Stimulated activated CD4-positive, alpha-beta T cell treated with anti-CD3 and anti-CD28 coated beads, TNF-alpha, amount 100 ng/mL, for 24 hours (primary cell): ENCODE measurements at places on chromosomes 5 and 9.

DNA sequence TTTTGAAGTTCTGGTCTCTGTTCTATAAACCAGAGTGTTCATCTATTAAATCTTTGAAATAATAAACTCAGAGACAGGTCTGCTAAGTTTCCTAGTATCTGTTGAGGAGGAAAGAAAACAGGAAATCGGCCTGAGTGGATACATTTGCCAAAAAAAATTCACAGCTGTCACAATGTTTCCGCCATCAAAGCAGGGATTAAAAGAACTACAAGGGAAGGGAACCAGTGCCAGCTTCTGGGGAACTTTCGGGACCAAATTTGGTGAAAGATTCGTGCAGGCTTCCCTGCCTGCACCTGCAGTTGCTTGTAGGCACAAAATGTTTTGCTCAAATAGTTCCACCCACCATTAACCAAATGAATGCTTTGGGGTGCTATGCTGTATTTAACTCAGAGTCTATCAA, 267.5 kb downstream of the MSX2 start:
- DNase-seq = no peak

- no peak for DNase-seq
Observed at GRCh38 chr5:110769000-110769681, 30.3 kb downstream of the SLC25A46 start.

DNA sequence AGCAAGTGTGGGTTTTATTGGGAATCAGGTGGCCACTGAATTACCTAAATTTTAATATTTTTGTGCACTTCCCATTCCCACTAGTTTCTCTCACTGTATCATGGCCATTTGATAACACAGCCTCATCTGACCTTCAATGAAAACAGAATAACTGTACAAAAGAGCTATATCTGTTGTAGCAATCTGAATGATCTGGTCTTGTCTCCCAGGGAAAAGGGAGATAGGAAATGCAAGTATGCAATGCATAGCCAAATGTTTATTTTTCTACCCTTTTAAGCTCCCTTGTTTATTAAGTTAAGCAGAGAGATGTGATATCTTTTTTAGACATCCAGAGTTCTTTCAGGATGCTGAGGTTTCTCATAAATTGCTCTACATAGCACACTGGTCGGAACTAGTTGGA, 288.3 kb upstream of the CLINT1 start:
- no peak for DNase-seq

GRCh38 chr5:67773411-67774266, 441.9 kb upstream of the PIK3R1 start:
- DNase-seq = no peak

GRCh38 chr5:53827211-53827651, 266.8 kb downstream of the NDUFS4 start:
- no peak for DNase-seq

DNA sequence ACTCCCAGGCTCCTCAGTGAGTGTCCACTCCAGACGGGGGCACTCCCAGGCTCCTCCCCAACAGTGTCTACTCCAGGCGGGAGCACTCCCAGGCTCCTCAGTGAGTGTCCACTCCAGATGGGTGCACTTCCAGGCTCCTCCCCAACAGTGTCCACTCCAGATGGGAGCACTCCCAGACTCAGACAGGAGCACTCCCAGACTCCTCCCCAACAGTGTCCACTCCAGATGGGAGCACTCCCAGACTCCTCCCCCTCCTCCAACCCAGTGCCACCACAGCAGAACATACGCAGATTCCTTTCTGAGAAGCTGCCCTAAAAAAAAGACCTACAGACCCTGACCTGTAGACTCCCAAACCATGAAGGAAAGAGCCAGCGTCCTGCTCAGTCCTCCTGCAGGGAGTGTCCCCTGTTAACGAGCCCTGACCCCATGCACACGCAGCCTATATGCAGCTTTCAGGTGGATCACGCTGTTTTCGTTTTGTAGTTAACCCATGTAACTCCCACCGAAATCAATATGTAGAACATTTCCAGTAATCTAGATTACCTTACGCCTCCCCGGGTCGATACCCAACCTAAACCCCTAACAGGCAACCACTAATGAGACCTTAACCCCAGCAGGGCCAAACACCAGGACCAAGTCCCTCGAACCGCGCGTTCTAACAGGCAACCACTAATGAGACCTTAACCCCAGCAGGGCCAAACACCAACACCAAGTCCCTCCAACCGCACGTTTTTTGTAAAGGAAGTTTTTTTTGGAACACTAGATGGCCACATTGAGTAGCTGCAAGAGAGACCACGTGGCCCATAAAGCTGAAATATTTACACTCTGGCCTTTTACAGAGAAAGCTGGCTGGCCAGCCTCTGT, 15.7 kb downstream of the PNPLA7 start:
- DNase-seq = no peak

DNA sequence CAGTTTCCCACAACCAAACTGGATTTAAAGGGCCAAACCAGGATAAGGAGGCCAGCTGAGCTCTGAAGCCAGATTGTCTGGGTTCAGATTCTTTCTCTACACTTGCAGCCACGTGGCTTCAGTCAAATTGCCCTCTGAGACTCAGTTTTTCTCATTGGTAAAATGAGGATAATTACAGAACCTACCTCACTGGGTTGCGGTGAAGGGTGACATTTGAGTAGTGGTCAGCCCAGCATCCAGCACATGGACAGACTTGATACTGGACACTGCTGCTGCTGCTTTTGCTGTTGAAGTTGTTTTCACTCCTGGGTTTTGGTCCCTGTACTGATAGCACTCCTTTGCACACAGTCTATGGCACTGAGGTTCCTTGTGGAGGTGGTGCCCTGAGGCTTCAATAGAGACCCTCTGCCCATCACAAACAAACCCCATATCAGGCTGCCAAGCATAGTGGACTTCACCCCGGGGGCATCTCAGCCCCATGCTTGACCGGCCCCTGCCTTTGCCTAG, 25.7 kb upstream of the CDKN2AIPNL start:
- no peak for DNase-seq

GRCh38 chr5:10317825-10318682, 10.4 kb upstream of the CMBL start:
- no peak for DNase-seq

DNA sequence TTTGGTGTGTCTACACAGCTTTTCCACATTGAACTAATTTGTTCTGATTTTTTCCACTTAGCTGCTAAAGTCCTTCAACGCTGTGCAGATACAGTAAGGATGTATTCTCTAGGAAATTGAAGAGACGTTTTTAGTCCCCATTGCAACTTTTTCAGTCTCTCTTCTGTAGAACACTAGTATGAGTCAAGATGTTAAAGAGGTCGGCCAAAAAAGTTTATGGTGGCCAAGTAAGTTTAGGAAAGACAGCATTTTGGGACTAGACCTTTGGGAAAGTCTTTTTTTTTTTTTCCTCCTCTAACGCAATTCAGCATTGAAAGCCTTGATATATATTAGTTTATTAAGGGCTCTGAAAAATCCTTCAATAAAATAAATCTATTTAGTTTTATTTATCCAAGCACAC, 243.5 kb upstream of the FBXL7 start:
- no peak for DNase-seq

DNA sequence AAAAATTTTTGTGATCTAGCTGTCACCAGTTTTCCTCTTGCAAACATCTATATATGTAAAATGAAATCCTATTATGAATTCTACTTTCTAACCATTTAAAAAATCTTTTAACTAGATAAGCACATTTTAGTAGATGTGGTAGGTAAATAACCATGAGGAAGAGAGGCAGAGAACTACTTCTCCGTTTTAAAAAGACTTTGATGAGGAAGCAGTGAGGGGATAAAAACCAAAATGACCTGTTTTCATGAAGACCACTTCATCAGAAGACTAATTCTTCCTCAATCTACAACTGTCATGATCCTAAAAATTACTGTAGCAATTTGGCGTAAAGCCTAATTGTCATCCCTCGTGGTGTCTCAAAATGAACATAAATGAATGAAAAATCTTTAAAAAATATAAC, 15.7 kb upstream of the ERBIN start:
- DNase-seq = no peak

- no peak for DNase-seq
Observed at GRCh38 chr5:591746-592145, 20.4 kb upstream of the CEP72 start.

GRCh38 chr5:177545487-177546257, 8.7 kb downstream of the FAM193B start:
- DNase-seq = no peak

DNA sequence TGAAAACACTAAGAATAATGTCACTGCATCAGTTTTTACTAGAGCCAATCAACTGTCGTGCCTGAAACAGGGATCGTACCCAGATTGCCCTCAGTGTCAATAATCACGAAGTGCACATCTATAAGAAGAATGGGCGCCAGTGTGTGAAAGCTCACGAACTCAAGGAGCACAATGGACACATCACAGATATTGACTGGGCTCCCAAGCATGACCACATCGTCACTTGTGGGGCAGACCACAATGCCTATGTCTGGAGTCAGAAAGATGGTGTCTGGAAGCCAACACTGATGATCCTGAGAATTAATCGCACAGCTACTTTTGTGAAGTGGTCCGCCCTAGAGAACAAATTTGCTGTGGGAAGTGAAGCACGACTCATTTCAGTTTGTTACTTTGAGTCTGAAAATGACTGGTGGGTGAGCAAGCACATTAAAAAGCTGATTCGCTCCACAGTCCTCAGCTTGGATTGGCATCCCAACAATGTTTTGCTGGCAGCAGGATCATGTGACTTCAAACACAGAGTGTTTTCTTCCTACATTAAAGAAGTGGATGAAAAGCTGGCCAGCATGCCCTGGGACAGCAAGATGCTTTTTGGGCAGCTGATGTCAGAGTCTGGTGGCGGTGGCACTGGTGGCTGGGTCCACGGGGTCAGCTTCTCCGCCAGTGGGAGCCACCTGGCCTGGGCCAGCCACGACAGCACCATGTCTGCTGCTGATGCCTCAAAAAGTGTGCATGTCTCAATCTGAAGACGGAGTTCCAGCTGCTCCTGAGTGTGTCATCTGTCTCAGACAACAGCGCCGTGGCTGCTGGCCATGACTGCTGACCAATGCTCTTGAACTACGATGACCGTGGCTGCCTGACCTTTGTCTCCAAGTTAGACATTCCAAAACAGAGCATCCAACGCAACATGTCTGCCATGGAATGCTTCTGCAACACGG, 32.2 kb downstream of the NSA2 start:
- no peak for DNase-seq

DNA sequence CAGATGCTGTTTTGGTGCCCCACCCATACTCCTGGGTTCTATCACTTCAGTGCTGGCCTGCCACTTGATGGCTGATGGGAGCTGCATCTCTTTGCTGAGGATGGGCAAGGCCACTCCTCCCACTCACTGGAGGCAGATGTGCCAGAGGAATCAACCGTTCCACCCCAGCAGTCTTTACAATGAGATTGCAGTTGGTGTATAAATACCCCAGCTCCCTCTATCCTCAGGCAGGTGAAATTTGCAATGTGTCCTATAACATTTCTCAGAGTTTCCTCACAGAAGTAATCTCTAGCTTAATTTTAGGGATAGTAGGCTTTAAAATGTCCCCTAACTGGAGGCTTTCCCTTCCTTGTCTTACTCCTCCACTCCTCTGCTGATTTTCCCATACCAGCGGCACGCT, 36.5 kb upstream of the ERCC6L2 start:
- no peak for DNase-seq

GRCh38 chr9:88534456-88535225, at the start of gene NXNL2:
Gene NXNL2 (plus strand): TSS chr9:88535178. CDS start chr9:88535435, 257 bp downstream.
- DNase-seq = no peak

GRCh38 chr9:72917892-72918509, 34.9 kb downstream of the ALDH1A1 start:
- no peak for DNase-seq

DNA sequence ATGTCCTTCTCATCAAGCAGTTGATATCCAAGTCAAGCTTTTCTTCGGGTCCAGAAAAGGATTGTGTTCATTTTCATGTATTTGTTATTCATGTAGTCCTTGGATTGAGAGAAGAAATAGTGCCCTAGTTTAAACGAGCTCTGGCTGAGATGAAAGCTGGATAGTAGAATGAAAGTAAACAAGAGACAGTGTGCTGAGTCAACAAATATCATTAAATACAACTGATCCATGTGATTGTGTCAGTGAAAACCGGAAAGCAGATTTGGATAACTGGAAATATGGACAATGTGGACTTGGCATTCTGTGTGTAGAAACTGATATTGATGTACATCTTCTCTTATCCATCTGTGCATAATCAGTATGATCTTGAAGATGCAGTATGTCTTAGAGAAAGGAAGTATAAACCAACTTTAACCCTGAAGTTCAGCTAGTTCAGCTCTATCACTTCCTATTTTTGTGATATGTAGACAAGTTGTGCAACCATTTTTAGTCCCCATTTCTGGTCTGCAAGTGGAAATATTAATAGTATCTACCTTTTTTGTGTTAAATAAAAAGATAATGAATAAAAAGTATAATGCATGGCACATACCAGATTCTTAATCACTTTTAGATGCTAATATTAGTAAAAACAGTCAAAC, 4.4 kb downstream of the MUSK start:
- no peak for DNase-seq

- DNase-seq = peak; percentile 78
Observed at GRCh38 chr5:179820483-179821297, at the start of gene SQSTM1. Gene SQSTM1 (plus strand): TSS chr5:179820905. CDS start chr5:179820937, 32 bp downstream.

GRCh38 chr5:129382921-129383672, 77.0 kb upstream of the ADAMTS19 start:
- DNase-seq = no peak

DNA sequence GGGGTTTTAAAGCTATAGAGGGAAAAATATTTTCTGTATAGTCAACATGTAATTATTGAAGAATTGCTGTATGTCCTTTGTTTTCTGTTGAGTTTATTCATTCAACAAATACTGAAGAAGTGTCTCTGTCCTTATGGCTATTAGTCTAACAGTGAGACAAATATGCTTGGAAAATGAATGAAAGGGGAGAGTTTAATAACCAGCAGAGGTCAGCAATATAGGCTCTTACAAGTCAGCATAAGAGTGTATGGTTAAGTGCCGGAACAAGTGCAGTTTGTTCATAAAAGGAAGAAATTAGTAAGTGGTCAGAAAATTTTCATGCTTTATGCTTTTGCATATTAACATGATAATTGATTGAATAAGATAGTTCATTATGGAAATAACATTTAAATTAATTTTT, 3.6 kb downstream of the SCAMP1 start:
- DNase-seq = no peak

GRCh38 chr5:152736906-152737305, 331.8 kb upstream of the NMUR2 start:
- no peak for DNase-seq

- no peak for DNase-seq
Observed at GRCh38 chr9:128810873-128811272, 7.4 kb upstream of the ENDOG start.

DNA sequence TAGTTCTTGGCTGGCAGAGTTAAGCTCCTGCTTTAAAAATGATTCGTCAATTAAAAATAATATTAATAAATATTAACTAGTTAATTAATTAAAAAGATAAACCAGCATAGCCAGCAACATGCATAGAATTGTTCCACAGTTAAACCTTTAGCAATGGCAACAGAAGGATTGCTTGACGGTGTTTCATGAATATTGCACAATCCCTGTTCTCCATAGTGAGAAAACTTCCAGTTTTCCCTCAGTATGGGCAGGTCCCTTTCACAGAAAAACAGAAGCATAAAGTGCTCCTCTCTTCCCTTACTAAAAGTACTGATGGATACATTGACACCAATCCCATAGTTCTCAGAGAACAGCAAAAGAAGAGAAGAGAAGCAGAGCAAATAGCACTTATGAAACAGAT, 71.4 kb upstream of the CAST start:
- no peak for DNase-seq

GRCh38 chr9:118038713-118039112, 334.5 kb downstream of the TLR4 start:
- DNase-seq = no peak
